Stimulated activated CD4-positive, alpha-beta T cell treated with anti-CD3 and anti-CD28 coated beads, Interleukin-1b, Interleukin-23, amount 100 ng/mL, for 1 hour (primary cell): ENCODE measurements at places on chromosomes 12 and 14.

- no peak for DNase-seq
These were observed 205.5 kb upstream of the C14orf180 start for GRCh38 chr14:104373855-104374717.

GRCh38 chr14:89644641-89645040 is 227.6 kb upstream of the FOXN3 start:
- DNase-seq, result no peak

DNA sequence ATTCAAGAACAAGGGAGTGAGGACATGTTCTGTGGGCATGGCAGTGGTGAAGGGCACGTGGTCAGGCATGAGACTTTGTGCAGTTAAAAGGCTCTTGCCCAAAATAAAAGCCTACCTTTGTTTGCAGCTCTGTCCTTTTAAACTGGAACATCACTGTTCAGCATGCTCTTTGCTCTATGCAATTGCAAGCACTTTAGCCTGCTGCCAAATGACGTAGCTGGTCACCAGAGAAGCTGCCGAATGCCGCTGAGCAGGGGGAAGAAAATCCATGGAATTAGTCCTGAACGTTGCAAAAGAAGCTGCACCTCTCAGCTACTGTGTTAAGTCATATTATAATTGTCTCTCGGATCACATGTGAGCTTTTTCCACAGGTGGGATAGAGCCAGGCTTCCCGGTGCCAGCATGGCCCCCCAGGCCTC is 176.3 kb upstream of the DIO2 start:
- DNase-seq, result no peak

GRCh38 chr12:54004841-54005530 is 3.8 kb upstream of the HOXC8 start:
- no peak for DNase-seq

DNA sequence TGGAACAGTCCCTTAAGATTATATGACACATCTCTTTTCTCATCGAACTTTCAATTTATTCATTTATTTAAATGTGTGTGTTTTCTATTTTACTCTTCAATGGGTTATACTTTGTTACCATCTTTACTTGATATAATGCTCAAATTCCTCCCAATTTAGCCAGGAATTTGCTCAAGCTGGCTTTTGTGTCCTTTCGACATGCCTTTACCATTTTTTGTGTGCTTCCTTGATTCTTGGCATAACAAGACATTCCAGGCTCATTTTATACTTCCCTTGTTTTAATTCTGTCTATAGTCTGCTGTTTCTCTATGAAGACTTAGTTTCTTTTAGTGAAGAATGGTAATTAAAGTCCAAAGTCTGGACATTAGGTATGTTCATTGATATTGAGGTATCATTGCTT is 315.8 kb downstream of the AEBP2 start:
- DNase-seq, result no peak
